ENCODE measurements at places on chromosomes 3 and 15. TPM values are rescaled to one million over a fixed set of nuclear protein-coding genes. Genes with fewer than 3 reads are reported as not detected.

GRCh38 chr15:39820050-39820602 lies 37.5 kb upstream of the FSIP1 start:
- DNase-seq: no peak

DNA sequence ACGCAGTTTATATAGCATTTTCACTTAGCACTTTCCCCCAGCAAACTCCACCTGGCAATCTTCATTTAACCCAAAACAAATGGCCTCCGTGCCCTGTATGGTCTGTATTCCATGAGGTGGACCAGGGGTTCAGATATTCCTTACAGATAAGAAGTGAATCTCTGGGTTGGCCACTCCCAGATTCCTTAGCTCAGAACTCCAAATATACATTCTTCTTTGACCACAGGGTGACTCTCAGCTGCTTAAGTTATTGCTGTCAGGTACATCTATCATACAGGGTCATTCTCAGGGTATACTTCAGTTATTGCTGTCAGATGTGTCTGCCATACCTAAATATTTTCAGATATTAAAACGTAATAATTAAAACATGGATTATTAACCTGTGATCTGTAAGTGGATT lies 229.8 kb downstream of the TBL1XR1 start:
- no peak for DNase-seq

DNA sequence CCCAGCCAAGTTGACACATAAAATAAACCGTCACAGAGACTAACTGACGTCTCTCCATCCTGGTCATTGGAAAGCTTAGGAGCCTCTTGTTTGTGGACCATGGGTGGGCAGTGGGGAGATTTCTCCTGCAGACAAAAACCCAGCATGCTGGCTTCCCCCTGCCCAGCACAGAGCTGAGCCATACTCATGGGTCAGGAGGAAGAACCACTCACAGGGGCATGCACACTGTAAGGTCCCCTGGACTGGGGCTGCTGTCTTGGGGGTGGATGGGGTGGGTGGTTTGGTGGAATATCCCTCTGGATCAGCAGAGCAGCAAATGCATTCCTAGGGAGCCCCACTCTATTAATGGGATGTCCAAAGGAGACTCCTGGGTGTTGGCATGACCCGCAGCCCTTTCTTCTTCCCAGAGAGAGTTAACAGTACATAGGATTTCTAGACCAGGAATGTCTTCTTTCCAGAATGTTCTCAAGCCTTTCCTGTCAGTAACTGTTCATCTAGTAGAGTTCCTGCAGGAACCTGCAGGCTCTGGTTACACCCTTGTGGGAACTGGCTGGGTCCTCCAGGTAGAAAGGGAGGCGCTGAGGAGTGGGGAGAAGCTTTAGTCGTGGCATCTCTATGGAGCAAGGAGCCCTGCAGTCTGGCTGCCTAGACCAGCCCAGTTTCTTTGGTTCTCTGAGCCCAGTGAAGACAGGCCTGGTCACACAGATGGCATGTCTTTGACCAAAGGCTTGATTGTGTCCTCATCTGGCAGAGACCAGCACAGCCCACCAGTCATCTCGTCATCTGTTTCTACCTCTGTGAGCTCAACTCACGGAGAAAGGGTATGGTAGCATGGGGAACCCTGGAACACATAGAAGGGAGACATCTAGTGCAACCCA lies 73.4 kb upstream of the PRR23C start:
- DNase-seq: peak; percentile 5

DNA sequence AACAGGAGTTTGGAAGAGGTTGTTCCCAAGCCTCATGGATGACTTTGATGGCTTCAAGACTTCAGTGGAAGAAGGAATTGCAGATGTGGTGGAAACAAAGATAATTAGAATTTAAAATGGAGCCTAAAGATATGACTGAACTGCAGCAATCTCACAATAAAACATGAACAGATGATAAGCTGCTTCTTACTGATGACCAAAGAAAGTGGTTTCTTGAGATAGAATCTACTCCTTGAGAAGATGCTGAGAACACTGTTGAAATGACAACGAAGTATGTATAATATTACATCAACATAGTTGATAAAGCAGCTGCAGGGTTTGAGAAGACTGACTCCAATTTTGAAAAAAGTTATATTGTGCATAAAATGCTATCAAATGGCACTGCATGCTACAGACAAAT lies 21.2 kb downstream of the MYO9A start:
- no peak for DNase-seq

The ROPN1B gene
- polyA plus RNA-seq: not detected
